Activated B cell treated with CpG ODN at 0.5 μM for 24 hours (primary cell): ENCODE measurements at places on chromosomes 11 and 22.

DNA sequence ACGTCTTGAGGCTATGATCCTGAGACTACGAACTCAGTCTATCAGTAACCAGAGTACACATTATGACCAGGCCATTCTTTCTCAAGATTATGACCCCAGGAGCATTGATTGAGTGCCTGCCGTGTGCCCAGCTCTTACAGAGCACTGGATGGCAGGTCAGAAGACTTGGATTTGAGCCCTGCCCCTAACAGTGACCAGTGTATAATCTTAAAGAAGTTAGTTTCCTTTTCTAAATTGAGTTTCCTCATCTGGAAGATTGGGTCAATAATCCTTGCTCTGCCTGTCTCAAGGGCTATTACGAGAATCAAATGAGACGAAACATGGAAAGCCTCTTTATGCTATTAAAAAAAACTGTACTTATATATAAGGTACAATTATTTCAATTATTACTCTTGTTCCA, 38.2 kb downstream of the SLCO2B1 start:
- no peak for DNase-seq

DNA sequence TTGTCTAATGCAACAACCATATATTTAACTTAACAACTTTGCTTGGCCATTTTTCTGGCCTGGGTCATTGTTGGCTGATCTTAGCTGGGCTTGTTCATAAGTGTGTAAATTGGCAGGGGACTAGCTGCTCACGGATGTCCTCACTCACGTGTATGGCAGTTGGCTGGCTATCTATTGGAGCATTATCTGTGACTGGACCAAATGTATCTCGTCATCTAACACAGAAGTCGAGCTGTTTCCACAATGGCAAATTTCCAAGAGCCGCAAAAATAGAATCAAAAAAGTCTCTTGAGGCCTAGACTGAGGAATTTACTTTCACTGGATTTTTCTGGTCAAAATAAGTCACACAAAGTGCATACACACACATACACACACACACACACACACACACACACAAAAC, 893.3 kb downstream of the FAM181B start:
- DNase-seq: no peak

GRCh38 chr11:69923196-69923595, 104.0 kb upstream of the FGF3 start:
- DNase-seq: no peak

- DNase-seq: no peak
Measured at GRCh38 chr11:94834911-94835593, 66.9 kb downstream of the AMOTL1 start.

- no peak for DNase-seq
Measured at GRCh38 chr11:3104961-3105790, 48.0 kb upstream of the CARS1 start.
